ENCODE measurements at places on chromosomes 11 and 22. TPM values are rescaled to one million over a fixed set of nuclear protein-coding genes. Genes with fewer than 3 reads are reported as not detected.

- DNase-seq, result no peak
Measured at GRCh38 chr11:126072141-126072741, 9.6 kb upstream of the CDON start.

GRCh38 chr11:64624883-64625481, 34.0 kb downstream of the SLC22A12 start:
- DNase-seq, result no peak

DNA sequence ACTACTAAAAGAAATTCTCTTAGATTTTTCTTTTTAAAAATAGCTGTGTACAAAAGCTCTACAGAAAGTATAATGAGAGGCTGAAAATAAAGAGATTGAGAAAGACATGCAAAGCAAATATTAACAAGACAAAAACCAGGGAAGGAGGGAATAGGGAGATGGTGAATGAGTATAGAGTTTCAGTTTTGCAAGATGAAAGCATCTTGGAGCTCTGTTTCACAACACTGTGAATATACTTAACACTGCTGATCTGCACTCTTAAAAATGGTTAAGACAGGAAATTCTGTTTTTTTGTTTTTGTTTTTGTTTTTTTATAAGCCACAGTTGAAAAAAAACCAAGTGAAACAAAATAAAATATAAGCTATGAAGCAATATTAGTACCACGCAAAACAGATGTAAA, 5.5 kb downstream of the TMEM218 start:
- no peak for DNase-seq

DNA sequence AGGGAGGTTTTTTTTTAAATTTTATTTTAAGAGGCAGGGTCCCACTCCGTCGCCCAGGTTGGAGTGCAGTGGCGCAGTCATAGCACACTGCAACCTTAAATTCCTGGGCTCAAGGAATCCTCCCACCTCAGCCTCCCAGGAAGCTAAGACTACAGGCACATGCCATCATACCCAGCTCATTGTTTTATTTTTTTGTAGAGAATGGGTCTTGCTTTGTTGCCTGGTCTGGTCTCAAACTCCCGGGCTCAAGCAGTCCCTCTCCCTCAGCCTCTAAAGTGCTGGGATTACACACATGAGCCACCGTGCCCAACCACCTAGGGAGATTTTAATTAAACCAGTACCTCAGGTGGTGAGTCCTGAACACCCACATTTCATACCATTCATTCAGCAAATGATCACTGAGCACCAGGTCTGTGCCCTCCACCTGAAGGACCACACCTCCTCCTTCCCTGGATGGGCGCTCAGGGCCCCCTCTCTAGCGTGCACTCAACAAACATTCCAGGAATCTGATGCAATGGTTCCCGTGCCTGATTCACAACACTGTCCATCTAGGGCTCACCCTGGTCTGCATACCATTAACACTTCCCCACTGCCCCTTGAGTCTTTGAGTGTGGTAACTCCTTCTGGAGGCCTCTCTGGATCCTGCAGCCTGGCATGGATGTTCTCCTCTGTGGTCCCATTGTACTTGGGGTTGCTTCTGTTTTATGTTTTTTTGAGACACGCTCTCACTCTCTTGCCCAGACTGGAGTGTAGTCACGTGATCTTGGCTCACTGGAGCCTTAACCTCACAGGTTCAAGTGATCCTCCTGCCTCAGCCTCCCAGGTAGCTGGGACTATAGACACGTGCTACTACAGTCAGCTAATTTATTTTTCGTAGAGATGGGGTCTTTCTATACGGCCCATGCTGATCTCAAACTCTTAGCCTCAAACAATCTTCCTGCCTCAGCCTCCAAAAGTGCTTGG, 9.6 kb upstream of the MYH9 start:
- DNase-seq, result no peak

GRCh38 chr11:132211479-132211878, 841.1 kb downstream of the NTM start:
- no peak for DNase-seq

DNA sequence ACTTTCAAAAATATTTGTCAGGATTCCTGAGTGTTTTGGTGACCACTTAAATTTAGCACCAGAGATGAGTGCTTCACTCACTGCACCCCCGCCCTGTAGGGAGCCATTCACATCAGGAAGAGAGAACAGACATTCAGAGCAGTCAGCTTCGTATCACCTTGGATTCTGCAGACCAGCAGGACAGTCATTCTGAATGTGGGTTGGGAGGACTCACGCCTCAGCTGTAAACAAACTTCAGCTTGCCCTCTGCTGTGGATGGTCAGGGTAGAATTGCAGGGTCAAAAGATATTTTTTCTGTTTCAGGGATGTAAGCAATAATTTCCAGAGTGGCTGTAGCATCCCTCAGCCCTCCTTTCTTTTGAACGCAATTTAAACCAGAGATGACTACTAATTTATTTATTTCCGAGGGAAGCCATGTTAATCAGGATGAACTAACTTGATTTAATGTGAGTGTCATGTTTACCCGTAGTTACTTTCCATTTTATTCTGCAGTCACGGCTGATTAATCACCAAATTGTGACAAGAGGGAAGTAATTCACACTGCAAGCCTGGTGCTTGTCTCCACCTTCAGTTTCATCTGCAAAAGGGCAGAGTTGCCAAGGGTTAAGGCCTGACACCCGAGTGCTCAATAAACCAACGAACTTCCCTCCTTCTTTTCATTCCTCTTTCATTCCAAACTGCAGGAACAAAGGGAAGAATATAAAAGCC, 174.2 kb upstream of the DDI1 start:
- peak; percentile 11 for DNase-seq

DNA sequence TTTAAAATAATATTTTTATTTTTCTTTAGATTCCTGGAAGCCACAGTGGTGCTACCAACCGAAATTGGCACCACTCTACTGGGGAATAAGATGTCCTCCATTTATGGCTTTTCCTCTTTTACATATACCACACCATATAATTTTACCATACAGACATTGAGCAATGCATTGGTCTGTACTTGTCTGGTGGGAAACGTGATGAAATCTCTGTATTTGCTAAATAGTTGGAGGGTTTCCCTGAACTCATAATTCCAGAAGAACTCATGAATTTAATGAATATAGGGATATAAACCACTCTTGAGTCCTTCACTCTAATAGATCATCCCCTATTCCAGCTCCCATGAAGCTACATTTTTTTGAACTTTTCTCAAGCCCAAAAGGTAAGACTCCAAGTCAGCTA, 28.0 kb upstream of the MMP13 start:
- DNase-seq, result no peak

GRCh38 chr22:33842006-33842354, 78.3 kb downstream of the LARGE1 start:
- DNase-seq, result no peak

DNA sequence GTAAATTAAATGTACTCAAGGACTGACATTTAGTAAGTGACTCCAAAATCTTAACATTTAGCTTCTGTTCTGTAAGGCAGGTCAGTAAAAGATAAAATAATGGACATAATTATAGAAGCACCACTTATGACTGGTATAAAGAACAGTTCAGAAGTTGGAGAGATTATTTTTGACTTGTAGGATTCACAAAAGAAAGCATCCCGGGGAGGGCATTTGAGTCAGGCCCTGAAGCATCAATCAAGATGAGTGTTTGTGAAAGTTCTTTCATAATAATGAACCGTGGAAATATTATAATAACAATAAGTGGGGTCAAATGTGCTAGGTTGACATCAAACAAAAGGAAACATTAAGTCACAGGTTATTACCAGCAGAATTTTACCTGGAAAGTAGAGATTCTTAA, 201.9 kb downstream of the DDX10 start:
- DNase-seq, result no peak

GRCh38 chr11:105701098-105701497, 91.2 kb downstream of the GRIA4 start:
- DNase-seq, result no peak

DNA sequence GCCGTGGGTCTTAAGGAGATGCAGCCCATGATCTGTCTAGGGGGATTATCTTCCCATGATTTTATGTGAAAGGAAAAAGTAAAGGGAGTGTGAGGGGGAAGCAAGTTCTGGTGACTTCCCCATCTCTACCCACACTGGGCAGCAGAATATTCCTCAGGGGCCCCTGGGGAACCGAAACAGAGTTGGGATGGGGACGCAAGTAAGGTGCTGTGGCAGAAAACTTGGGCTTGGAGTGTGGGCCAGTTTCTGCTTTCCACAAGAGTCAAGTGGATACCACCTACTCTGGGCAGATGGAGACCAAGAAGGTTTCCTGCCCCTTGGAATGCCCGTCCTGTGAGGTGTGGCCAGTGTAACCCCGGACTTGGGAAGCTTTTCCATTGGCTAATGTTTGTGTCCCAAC, 64.4 kb downstream of the SGSM3 start:
- DNase-seq, result no peak

DNA sequence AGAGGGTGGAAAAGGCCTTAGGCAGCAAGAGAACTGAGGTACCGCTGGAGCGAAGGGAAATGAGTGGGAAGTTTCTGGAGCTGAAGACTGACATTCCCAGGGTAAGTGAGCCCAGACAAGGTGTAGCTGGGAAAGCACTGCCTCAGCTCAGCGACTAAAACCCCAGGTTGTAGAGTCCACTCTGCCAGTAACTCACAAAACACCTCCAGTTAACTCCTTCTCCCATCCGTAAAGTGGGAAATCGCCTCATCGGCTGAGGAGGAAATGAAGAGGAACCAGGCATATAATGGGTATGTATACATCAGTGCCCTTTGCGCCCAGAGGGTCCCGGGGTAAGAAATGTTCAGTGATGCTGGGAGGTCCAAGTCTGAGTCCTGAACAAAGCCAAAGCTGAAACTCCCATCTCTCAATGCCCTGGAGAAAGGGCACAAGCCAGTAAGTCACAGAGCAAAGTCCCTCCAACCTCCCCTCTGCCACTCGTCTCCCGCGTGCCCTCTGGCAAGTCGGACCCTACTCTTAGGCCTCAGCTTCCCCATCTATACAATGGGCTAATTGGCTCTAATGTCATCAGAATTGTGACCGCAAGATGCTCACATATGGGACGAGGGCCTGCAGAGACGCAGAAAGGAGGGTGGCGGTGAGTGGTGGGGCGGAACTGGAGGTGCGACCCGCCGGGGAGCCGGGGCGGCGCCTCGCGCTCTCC, 588 bp downstream of the VPS37C start:
- DNase-seq, result no peak

- DNase-seq, result no peak
Measured at GRCh38 chr11:35620795-35621194, 2.5 kb downstream of the FJX1 start.

- no peak for DNase-seq
Measured at GRCh38 chr22:42800451-42801251, 56.4 kb downstream of the ARFGAP3 start.

Gene SLCO2B1
- polyA plus RNA-seq, result 11.3 TPM

Gene CEP126
- polyA plus RNA-seq, result 7.3 TPM

Data from renal cortex interstitium (tissue), 15 donors.